ENCODE measurements at places on chromosomes 7 and 10.

GRCh38 chr7:90982228-90982627 lies 282.0 kb upstream of the FZD1 start:
- no peak for DNase-seq

- DNase-seq = peak; percentile 35
Measured at GRCh38 chr7:128361411-128362379, at the start of gene PRRT4. PRRT4 (minus strand) TSS chr7:128361690.

DNA sequence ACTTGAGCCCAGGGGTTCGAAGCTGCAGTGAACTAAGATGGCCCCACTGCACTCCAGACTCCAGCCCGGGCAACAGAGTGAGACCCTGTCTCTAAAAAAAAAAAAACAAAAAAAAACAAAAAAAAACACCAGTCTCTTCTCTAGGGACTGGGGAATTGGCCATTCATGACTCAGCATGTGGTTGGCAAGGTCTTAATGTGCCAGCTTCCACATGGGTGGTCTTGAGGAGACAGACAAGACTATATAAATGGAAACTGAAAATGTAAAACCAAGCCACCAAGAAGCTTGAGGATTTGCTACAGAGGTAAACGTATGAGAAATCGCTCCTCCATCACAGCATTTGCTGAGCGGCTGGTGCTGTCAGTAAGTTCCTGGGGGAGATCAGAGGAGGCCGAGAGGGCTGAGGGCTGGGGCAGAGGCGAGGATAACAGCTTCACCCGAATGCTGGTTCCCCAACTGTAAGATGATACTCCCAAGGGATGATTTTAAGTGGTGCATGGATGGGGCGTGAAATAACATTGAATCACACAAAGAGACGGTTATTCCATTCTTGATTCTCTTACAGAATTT lies 128.7 kb downstream of the C10orf105 start:
- no peak for DNase-seq

DNA sequence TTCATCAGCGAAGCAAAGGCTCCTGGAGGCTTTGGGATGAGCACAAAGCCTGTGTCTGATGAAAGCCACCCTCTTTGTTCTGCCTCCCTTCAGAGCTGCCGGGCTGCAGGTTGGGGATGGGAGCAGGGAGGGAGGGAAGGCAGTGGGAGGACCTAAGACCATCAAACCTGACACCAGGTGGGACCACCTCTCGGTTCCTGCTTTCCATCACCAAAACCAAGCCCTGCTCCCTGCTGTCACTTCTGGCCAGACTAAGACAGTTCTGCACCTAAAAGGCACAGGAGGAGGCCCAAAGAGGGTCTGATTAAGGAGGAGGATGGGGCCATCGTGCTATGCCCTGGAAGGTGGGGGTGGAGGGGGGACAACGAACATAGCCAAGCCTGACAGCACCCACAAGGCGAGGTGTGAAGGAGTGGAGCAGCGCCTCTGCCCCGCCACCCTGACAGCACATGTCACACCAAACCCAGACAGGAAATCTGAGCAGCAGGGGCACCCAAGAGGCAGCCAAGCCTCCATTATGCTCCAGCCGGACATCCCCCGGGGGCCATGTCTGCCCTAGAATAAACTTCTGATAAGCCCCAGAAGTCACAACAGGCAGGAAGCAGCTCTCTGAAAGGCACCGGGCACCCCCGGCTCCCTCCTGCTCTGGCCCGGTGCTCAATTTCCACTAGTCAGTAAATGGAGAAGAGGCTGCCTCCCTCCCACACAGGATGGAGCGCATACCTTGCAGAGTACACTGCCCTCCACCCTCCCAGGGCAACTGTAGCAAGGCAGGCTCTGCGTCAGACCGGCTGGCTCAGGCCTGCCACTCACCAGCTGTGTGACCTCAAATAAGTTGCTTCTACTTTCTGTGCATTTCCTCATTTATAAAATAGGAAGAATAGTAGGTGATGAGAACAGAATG lies 48.9 kb downstream of the DLG5 start:
- DNase-seq = peak; percentile 57

- peak; percentile 97 for DNase-seq
Measured at GRCh38 chr10:5977471-5978229, at the start of gene IL15RA. IL15RA (minus strand) TSS chr10:5977543; CDS start chr10:5977492, 51 bp downstream.

GRCh38 chr7:138890499-138891445 lies 90.4 kb downstream of the KIAA1549 start:
- no peak for DNase-seq

DNA sequence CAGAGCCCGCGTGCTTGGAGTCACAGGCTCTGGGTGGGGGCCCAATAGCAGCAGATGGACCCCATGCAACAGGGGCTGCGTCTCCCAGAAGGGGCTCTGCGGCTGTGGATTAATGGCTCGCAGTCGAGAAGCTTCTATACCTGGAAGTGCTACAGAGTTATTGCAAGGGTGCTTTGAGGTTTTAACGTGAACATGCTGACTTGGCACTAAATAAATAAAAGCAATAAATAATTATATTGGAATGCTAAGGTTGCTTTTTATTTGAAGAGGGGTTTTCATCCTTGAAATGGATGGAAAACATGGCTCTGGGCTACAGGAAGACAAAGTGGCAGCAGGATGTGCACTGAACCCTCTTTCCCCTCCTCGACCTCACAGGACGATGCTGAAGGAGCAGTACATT lies 122.4 kb downstream of the PAXIP1 start:
- no peak for DNase-seq

DNA sequence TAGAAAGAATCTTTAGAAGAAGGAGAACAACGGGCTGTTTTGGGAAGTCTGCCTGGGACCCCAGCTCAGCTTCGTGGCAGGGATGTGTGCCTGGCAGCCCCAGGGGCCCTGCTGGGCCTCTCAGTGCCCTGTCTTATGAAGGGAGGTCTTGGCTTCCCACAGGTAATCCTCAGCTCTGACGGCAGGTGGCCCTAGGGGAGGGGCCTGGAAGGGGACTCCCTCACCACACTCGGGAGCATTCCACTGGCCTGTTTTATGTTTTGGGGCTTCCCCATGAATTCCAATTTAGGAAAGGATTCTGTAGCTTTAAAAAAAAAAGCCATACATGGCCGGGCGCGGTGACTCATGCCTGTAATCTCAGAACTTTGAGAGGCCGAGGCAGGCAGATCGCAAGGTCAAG lies 3.0 kb upstream of the DMBT1 start:
- DNase-seq = no peak

DNA sequence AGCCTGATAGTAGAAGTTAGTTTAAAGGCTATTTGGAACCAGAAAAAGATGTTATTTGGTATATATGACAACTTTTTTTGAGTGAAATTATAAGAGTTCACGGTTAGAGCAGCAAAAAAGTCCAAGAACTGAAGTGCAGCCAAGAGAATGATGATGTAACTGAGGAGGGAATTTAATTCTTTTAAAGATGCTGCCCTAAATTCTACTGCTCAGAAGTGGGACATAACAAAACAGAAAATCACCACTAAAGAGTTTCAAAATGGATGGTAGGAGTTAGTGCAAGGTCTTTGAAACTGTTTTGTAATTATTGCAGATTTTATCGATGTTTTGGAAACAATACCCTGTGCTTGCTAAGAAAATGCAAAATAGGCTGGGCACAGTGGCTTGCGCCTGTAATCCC lies 6.5 kb downstream of the SAMD8 start:
- no peak for DNase-seq

- DNase-seq = peak; percentile 49
Measured at GRCh38 chr7:12067156-12067831, 143.8 kb upstream of the TMEM106B start.

GRCh38 chr7:12174931-12175330 lies 36.2 kb upstream of the TMEM106B start:
- DNase-seq = no peak

GRCh38 chr10:129962031-129962871 lies 1.8 kb downstream of the EBF3 start:
- DNase-seq = no peak

- no peak for DNase-seq
Measured at GRCh38 chr7:55129541-55130394, 111.0 kb downstream of the EGFR start.

Data from suppressor macrophage treated with lipopolysaccharide for 4 hours (primary cell).